A549 (cell line): ENCODE measurements at places on chromosomes 16 and 17. TPM values are rescaled to one million over a fixed set of nuclear protein-coding genes. Genes with fewer than 3 reads are reported as not detected.

- peak; percentile 97 for DNase-seq
These were observed 23.4 kb upstream of the SREBF1 start for GRCh38 chr17:17859909-17860765.

KRT31 gene
- polyA plus RNA-seq, result not detected in 3 replicates

DNA sequence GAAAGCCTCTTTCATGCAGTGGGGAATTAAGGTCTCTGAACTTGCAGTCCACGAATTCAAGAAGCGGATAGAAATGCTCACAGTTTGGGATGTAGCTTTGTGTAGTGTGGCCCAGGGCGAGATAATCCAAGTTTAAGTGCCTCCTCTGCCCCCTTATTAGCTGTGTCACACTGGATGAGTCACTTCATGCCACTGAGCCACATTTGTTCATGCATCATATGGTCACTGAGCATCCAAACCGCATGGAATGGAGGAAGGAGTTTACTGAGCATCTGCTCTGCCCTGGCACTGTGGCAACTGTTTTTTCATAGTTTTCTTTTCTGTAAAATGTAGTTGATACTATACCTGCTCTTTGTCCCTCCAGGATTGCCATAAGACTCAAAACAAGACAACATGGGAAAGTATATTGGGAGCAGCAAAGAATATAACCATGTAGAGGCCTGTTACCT is 15.1 kb upstream of the DHX8 start:
- DNase-seq, result peak; percentile 40

KCNJ12 gene
- polyA plus RNA-seq, result 0.44 to 0.54 TPM (median 0.46 TPM) in 3 replicates

CAPNS2 gene
- not detected in 3 replicates for polyA plus RNA-seq

GRCh38 chr17:81499601-81499970 is 13.0 kb downstream of the ACTG1 start:
- DNase-seq, result no peak

DNA sequence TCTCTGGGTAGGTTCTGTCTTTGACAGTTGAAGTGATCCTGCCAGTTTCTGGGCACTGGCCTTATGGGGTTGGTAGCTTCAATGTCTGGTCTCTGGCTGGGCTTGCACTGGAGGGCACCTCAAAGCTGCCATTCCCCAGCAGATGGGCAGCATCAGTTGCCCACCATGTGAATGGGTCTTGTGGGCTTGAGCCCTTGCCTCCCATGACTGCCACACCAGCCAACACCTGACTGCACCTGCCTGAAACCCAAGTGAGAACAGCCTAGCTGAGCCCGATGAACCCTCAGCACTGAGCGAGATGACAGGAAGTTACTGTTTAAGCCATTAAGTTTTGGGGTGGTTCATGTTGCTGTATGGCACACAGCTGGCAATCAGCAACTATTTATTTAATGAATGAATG is 69.1 kb upstream of the AXIN2 start:
- DNase-seq, result no peak

CWC25 gene
- 22.5 to 24.2 TPM (median 23.1 TPM) in 3 replicates for polyA plus RNA-seq

DNA sequence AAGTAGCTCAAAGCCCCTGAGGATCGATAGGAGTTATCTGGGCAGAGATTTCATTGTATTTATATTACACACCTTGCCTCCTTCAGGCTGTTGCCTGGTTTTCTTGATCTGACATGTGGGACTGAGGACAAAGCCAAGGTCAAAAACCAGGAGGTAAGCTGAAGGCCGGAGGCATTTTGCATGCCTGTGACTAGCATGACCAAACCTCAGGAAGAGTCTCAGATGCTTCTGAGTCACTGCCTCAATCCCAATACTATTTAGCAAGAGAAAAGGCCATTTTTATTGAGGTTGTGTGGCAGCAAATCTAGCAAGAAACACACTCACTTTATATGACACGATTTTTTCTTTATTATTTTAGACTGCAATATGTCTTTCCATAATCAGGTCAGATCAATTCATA is 968.1 kb downstream of the CDH11 start:
- no peak for DNase-seq

CHRNE gene
- 0.12 to 0.14 TPM (median 0.13 TPM) in 3 replicates for polyA plus RNA-seq

TBX21 gene
- 0.04 TPM in 1 of 3 replicates, not detected in the others for polyA plus RNA-seq

DNA sequence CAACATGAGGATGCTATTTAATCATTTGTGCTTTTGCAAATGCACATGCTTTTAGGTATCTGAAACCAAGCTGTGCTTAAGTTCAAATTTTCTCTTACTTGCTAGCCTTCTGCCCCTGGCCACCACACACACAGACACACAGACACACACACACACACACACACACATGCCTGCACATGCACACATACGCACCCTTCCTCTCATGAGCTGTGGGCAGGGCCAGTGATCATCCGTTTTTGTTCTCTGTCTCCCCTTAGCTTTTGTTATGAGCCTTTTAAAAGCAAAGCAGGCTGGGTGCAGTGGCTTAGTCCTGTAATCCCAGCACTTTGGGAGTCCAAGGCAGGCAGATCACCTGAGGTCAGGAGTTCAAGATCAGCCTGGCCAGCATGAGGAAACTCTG is 34.2 kb downstream of the CD300LF start:
- DNase-seq, result peak; percentile 27

GRCh38 chr16:28561557-28562187 is 8.0 kb downstream of the SGF29 start:
- DNase-seq, result no peak

CRHR1 gene
- polyA plus RNA-seq, result 0.12 TPM in 1 of 3 replicates, not detected in the others

GRCh38 chr17:8949061-8949661 is 16.3 kb downstream of the PIK3R5 start:
- no peak for DNase-seq

- no peak for DNase-seq
These were observed 255.6 kb downstream of the HS3ST3A1 start for GRCh38 chr17:13346081-13346533.

HYDIN gene
- 0.21 to 0.33 TPM (median 0.23 TPM) in 3 replicates for polyA plus RNA-seq

- no peak for DNase-seq
These were observed 8.9 kb upstream of the MRTFB start for GRCh38 chr16:14062261-14062660.

TBX2 gene
- polyA plus RNA-seq, result 2.0 to 2.3 TPM (median 2.2 TPM) in 3 replicates

DNA sequence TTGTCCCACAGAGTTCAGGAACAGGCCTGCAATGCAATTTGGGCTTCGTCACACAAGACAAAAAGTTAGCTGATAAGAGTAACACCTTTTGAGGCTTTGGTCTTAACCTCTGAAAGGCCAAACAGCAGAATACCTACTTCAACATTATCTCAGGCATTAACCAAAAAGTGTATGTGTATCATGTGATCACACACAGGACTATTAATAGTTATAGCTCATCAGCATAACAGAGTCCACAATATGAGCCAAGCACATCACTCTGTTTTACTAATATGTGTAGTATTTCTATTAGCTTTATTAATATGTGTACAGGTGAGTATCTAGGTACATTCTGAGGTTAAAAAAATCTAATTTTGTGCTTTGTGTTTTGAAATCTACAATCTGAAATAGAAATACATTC is 30.8 kb downstream of the MYO1D start:
- no peak for DNase-seq

GNGT2 gene
- 0.25 to 0.34 TPM (median 0.31 TPM) in 3 replicates for polyA plus RNA-seq

GRCh38 chr16:64990101-64990500 is 131.8 kb downstream of the CDH11 start:
- DNase-seq, result no peak

HSF5 gene
- not detected in 3 replicates for polyA plus RNA-seq

- no peak for DNase-seq
These were observed 400 bp downstream of the HCFC1R1 start for GRCh38 chr16:3023415-3023668.

PHOSPHO1 gene
- 0.98 to 1.6 TPM (median 1.1 TPM) in 3 replicates for polyA plus RNA-seq
